ENCODE measurements at places on chromosomes 11 and 22.

GRCh38 chr11:128288368-128288767 lies 299.0 kb downstream of the ETS1 start:
- DNase-seq = no peak

GRCh38 chr11:1759151-1759850 lies 4.4 kb downstream of the CTSD start:
- DNase-seq = no peak

GRCh38 chr11:86043765-86044503 lies 24.9 kb downstream of the PICALM start:
- no peak for DNase-seq

DNA sequence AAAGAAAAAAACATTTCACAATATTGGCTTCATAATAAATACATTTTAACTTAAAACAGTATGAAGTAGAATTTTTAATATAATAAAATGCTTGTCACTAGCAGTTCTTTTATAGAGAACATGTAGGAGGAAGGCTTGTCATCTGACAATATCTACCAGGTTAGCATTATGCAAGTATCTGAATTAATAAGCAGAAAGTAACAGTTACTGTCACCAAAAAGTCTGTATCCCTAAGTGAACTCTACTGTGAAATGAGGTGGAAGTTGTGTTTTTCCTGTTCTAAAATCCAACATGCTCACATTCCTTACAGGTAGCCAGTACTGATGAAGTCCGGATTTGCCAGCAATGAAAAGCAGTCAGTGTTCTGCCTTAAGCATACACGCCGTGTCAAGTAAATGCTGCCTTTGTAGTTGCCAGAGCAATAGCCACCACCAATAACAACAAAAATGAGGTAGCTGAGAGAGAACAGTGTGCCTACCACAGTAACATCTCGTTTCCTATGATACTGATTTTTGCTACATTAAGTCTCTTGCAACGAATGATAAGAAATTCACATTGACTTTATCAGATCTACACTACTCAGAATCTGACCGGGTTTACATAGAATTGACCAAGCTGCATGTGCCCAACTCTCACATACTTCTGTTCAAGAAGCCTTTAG lies 95.5 kb downstream of the SIK3 start:
- no peak for DNase-seq

- no peak for DNase-seq
Measured at GRCh38 chr11:28476864-28477263, 368.7 kb downstream of the METTL15 start.

- peak; percentile 16 for DNase-seq
Measured at GRCh38 chr11:117986981-117987574, 884 bp downstream of the IL10RA start.
